Cerebellar nuclear complex (tissue), 1 donor: ENCODE measurements at places on chromosomes 2 and 18.

DNA sequence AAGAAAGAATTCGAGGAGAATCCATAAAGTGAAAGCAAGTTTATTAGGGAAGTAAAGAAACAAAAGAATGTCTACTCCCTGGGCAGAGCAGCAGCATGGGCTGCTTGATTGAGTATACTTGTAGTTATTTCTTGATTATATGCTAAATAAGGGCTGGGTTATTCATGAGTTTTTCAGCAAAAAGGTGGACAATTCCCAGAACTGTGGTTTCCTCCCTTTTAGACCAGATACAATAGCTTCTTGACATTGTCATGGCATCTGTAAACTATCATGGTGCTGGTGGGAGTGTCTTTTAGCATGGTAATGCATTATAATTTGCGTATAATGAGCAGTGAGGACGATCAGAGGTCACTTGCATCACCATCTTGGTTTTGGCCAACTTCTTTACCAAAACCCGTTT lies 25.6 kb upstream of the TBC1D8 start:
- no peak for DNase-seq

GRCh38 chr2:103817746-103818145 lies 1036.2 kb upstream of the POU3F3 start:
- DNase-seq = no peak

DNA sequence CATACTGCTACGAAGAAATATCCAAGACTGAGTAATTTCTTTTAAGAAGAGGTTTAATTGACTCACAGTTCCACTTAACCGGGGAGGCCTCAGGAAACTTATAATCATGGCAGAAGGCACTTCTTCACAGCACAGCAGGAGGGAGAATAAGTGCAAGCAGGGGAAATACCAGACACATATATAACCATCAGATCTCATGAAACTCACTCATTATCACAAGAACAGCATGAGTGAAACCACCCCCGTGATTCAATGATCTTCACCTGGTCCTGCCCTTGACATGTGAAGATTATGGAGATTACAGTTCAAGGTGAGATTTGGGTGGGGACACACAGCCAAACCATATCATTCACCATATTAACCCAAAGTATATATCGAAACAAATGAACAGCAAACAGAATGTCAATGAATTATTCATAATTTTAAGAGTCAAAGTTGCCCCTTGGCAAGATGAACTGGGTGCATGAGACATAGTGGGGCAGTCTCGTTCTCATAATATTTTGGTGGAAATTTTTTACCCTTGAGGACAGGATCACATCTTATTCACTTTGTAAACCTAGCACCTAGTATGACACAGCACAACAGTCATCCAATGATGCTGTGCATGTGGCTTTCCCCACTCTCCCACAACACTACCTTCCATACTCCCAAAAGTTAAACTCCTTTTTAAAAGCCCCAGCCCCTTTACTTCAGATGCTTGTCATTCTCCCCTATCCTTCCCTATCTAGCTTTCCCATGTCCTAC lies 425.3 kb downstream of the ZEB2 start:
- DNase-seq = no peak

GRCh38 chr2:47662552-47662951 lies 120.4 kb upstream of the MSH6 start:
- DNase-seq = no peak

DNA sequence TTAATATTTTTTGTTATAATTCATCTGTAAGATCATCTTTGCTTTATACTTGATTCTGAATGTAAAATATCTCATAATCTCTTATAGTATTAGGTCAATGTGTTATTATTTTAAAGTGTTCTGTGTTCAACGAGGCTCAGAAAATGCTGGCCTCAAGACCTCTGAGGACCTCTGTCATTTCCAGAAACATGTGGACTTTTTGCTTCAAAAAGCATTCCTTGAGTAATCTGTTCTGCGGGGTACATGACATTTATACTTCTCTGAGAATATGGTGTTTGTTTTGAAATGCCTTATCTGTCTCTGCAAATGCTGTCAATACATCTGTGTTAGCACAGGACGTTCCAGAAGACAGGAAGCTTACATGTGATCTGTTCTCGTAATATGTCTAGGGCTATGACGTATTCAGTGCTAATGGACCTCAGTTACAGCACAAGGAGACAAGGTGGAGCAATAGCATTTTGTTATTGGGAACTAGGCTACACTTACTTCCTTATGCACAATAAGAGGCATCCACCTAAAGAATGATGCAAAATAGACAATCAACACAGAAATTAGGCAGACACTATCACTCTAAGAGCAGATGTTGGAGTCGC lies 37.6 kb upstream of the IL1RL1 start:
- no peak for DNase-seq

- DNase-seq = no peak
Observed at GRCh38 chr2:42908518-42909200, 116.3 kb upstream of the HAAO start.

DNA sequence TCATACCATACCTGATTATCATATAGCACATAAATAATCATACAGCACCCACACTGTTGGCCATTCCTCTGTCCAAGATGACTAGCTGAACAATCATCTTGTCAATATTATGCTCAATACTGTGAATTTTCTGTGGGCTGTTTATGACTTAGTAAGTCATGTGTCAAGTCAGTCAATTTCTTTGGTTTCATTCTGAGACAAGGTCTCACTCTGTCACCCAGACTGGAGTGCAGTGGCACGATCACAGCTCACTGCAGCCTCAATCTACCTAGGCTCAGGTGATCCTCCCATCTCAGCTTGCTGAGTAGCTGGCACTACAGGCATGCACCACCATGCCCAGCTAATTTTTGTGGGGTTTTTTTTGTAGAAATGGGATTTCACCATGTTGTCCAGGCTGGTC lies 5.7 kb downstream of the MCM6 start:
- no peak for DNase-seq

- no peak for DNase-seq
Observed at GRCh38 chr2:158907926-158908456, 60.4 kb upstream of the TANC1 start.

GRCh38 chr2:97722227-97722626 lies 8.9 kb downstream of the ZAP70 start:
- DNase-seq = no peak

- DNase-seq = no peak
Observed at GRCh38 chr2:199950396-199950795, 4.9 kb downstream of the TYW5 start.

- no peak for DNase-seq
Observed at GRCh38 chr18:5158172-5158571, 38.9 kb downstream of the AKAIN1 start.

DNA sequence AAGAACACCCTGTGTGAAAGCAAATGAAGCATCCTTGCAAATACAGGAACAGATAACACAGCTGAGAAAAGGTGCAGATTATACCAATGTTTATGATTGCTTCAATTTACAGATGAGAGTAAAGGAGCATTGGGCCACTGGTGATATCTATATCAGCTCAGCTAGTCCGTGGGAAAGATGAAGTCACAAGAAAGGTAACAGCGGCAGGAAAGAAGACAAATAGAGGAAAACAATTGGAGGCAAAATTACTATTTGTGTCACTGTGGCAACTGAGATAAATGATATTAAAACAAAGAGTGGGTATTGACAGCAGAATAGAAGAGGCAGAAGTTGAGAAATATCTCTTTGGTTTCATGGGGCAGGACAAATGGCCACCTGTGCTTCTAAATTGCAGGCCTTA lies 121.2 kb upstream of the CAVIN2 start:
- DNase-seq = no peak

GRCh38 chr2:161159456-161160225 lies 587 bp upstream of the TANK start:
- no peak for DNase-seq

DNA sequence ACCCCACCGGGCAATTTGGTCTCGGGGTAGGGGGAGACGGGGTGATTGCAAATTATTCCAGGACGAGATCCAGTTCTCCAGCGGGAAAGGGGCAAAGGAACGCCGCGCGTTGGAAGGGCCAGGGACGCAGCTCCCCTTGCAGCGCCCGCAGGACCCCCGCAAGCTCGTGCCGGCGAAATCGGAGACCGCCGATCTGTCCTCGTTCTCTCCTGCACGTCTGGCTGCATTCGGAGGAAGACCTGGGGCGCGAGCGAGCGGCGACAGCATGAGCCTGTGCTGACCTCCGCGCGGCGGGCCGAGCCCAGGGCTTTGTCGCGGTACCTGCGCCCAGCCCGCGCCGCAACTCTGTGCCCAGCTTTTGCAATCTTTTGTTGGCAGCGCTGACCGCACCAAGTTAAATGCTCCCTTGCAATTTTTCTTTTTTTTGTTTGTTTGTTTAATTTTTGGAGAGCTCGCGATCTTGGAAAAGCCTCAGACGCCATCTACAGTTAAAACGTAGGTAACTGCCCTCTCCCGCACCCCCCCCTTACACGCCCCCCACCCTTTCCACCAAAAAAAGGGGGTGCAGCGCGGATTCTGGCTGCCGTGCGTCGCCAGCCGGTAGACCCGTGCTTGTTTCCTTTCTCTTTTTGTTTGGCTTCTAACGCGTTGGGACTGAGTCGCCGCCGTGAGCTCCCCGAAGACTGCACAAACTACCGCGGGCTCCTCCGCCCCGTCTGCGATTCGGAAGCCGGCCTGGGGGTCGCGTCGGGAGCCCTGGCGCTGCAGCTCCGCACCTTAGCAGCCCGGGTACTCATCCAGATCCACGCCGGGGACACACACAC lies 667 bp downstream of the TRIB2 start:
- no peak for DNase-seq

DNA sequence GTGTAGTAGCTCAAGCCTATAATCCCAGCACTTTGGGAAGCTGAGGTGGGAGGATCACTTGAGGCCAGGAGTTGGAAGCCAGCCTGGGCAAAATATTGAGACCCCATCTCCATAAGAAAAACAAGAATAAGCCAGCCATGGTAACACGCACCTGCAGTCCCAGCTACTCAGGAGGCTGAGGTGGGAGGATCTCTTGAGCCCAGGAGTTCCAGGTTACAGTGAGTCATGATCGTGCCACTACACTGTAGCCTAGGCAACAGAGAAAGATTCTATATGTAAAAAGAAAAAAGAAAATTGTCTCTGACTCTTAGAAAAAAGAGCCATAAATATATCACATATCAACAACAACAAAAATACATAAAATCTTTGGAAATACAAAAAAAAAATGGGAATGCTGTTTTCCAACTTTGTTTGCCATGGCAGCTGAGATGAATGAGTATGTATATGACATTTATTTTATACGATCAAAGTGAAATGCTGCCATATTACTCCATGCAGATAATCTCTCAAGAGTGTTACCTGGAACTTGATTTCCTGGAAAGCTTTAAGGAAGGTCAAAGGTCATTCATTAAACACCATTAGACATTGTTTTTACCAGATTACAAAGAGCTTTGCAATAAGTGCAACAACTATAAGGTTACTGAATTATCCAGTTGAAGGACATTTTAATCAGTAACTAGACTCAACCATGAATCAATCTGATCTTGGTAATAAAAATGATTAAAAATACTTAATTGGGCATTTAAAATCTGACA lies 19.7 kb upstream of the DAPL1 start:
- DNase-seq = no peak

DNA sequence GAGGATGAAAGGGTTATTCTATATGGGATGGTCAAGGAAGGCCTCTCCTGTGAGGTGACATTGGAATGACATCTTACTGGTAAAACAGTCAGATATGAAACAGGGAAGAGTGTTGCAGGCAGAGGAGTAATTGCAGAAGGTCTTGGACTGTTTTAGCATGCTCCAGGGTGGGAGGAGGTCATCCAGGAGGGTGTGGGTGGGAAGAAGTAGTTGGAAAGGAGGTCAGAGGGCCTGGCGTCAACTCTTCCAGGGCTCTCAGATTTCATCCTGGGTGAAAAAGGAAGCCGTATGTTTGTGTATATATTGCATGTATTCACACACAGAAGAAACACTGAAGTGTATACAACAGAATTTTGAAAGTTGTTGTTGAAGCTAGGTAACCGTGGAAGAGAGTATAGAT lies 48.2 kb downstream of the ATP9B start:
- DNase-seq = no peak

DNA sequence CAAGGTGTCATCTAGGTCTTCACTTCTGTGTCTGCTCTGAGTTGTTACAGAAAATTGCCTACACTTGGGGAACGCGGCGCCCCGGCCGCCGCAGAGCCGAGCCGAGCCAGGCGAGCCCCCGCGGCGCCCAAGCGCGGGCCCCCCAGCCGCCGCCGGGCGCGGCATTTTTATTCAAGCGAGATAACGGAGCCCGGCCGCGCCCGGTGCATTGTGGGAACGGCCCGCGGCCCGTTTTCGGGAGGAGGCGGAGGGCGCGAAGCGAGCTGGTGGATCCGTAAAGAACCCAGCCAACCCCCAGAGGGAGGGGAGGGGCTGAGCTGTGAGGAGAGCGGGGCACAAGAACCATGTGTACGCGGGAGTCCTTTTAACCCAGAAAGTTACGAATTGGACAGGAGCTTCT lies 191.8 kb downstream of the FTCDNL1 start:
- DNase-seq = no peak

DNA sequence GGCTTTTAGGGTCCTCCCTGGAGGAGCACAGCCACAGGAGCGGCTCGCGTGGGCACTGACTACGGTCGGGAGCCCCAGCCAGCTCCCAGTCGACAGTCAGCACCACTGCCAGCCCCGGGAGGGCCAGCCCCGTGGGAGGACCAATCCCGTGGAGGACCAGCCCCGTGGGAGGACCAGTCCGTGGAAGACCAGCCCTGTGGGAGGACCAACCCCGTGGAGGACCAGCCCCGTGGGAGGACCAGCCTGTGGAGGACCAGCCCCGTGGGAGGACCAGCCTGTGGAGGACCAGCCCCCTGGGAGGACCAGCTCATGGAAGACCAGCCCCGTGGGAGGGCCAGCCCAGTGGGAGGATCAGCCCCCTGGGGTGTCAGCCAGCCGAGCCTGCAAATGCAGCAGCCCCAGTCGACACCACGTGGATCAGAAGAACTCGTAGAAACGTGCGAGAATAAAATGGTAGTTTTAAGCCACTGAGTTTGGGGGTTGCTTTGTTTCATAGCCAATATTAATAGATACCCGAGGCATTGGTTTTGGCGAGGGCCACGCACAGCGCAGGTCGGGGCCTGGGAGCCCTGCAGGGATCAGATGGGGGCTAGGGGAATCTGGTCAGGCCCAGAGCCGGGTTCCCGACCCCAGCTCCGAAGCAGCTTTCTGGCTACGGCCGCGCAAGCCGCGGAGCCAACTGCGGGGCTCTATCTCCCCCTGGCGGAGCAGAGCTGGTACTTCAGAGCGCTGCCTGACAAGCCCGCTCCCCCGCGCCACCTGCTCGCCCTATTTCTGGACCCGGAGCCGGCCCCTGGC lies 73.0 kb downstream of the TEX51 start:
- DNase-seq = no peak

- DNase-seq = peak; percentile 95
Observed at GRCh38 chr2:18991177-18992168, 366.9 kb downstream of the OSR1 start.

GRCh38 chr2:69177063-69177771 lies 164.2 kb downstream of the ANTXR1 start:
- DNase-seq = no peak

- DNase-seq = no peak
Observed at GRCh38 chr2:183993052-183993451, 605.3 kb upstream of the ZNF804A start.

- DNase-seq = no peak
Observed at GRCh38 chr2:130150181-130151144, 5.6 kb upstream of the CCDC74B start.

- DNase-seq = no peak
Observed at GRCh38 chr2:11701751-11702301, 31.8 kb upstream of the NTSR2 start.
